Stimulated activated CD8-positive, alpha-beta memory T cell treated with anti-CD3 and anti-CD28 coated beads, Interleukin-2, amount 100 ng/mL, for 1 hour (primary cell): ENCODE measurements at places on chromosomes 12 and 14.

DNA sequence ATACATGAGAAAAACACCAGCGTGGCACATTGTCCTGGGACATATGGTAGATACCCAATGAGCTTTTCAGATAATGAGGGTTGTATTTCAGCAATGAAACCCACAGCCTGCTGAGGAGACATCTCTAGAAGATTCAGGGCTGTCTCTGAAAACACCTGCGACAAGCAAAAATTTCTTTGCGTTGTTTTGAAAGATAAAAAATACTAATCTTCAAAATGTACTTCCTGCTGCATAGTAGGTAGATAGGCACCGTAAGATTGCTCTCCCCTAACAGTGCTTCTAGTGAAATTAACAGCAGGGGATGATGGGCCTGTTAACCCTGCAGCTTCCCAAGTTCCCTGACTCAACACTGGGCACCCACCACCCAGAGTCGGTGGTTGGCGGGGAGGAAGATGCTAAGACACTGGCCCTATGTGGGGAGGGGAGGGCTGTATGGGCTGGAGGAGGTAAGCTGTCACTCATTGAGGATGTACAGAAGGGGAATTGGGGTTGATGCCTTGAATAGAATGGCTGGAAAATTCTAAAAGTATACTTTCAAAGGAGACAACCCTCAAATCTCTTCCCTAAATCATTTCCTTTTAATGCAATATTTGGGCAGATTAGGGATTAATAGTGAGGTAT is 20.0 kb downstream of the ZFP36L1 start:
- DNase-seq = no peak

GRCh38 chr14:68935761-68936214 is 43.3 kb downstream of the ACTN1 start:
- DNase-seq = no peak

DNA sequence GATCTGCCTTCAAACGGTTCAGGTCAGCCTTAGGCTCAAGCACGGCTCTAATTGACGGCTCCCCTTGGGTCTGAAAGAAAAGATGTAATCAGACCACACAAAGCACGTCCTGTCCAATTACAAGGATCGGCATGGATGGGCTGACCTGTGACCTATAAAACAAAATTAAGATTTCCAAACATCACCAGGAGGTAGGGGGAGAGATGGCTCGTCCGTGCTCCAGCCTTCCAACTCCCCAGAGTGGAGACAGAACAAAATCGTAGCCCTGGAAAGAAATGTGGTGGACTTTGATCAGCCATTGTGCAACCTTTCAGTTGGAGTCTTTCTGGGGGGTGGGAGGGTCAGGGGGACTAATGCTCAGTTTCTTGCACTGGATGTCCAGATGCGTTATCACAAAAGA is 226.6 kb upstream of the DIO3 start:
- no peak for DNase-seq

- no peak for DNase-seq
Observed at GRCh38 chr12:109044241-109044640, 8.1 kb upstream of the USP30 start.

DNA sequence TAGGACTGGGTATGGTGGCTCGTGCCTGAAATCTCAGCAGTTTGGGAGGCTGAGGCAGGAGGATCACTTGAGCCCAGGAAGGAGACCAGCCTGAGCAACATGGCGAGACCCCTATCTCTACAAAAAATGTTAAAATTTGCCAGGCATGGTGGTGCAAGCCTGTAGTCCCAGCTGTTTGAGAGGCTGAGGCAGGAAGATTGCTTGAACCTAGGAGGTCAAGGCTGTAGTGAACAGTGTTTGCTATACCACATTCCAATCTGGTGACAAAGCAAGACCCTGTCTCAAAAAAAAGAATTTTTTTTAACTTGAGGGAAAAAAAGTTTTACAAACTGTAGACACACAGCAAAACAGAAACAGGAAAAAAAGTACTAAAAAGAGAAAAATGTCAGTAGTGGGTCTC is 2.3 kb upstream of the MAP3K9 start:
- no peak for DNase-seq

- DNase-seq = no peak
Observed at GRCh38 chr12:28550757-28551704, 360.8 kb downstream of the CCDC91 start.

GRCh38 chr12:27896419-27896990 is 76.0 kb downstream of the PTHLH start:
- no peak for DNase-seq

DNA sequence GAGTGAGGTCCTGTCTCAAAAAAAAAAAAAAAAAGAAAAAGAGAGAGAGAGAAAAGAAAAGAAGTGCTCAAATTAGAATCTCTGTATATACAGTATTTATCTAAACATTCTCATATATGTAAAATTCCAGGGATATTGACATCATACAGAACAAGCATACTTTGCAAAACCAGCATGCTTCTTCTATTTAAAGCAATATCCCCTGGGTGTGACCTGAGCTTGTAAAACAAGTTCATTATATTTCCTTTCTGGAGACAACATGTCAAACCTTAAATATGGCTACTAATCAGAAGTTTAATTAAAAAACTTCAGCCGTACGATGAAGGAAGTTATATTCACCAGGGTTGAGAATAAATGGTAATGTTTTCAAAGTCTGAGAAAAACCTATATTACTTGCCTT is 175.8 kb upstream of the HMGA2 start:
- DNase-seq = no peak

DNA sequence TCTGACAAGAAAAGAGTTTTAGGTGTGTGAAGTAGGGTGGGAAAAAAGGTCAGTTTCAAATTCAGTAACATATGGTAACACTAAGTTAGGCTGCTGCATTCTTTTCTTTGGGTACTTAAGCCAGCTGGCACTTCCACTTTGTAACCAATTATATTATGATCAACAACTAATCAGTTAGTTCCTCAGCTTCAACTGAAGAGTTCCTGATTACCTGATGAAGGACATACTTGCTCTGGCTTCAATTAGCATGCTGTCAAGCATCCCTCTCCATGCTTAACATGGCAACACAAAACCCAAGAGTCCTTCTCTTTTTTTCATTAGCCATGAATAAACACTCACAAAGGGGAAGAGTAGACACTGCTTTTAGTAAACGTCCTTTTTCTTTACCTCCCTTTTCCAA is 6.8 kb upstream of the KANSL2 start:
- DNase-seq = no peak

DNA sequence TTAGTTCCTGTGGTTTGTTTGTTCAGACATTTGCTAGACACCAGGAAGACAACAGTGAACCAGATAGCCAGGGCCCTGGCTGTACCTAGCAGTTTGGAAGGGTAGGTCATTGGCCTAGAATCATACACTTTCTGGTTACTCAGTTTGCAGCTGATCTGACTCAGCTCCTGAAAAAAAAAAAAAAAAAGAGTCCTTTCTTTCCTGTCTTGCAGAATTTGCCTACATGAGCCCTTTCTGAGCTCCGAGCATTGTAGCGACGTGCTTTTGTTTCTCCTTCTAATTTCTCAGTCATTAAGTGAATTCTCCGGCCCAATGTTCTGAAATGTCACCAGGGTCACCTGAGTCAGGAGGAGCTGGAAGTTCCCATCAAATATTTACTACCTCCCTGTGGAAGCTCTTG is 2.4 kb downstream of the CABP1 start:
- DNase-seq = no peak

GRCh38 chr14:104826189-104826860 is 25.4 kb downstream of the ZBTB42 start:
- DNase-seq = peak; percentile 87
